GM12892 (cell line): ENCODE measurements at places on chromosomes 2 and 18.

DNA sequence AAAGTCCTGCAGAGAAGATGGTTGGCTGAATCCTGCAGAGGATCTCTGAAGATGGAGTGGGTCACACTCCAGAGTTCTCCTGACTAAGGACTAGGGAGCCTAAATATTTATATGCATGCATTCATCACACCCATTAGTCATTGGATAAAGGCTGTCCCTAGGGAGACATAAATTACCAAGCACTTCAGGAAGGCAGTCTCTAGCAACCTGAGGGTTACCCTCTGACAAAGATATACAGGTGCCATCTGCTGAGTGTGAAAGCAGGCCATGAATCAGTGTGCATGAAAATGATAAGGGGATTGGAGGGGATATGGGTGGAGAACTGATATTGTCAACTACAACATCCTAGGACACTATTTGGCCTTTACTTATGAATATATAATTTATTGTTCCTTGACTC, 294.8 kb upstream of the DDX18 start:
- no peak for DNase-seq

- no peak for DNase-seq
These were observed 705 bp upstream of the TEX261 start for GRCh38 chr2:70995426-70995729.

DNA sequence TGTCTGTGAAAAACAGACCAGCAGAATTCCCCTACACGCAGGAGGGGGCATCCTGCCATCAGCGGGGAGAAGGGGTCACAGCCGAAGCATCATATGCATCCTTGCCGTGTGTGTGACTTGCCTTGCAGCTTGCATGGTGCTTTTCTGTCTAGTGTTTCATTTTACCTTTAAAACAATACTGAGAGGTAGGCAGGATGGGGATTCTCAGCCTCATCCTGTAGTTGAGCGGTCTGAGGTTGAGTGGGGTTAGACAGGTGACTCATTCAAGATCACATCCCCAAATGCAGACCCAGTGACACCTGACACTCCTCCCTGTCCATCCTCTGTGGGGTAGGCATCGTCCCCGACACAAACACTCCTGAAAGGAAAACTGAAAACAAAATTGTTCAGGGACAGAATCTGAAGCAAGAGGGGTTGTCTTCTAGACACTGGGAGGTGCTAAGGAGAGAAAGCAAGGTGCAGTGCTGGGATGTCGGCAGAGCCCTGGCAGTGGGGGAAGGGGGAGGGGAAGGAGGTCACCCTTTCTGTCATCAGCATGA, 7.9 kb downstream of the ARL4C start:
- no peak for DNase-seq

DNA sequence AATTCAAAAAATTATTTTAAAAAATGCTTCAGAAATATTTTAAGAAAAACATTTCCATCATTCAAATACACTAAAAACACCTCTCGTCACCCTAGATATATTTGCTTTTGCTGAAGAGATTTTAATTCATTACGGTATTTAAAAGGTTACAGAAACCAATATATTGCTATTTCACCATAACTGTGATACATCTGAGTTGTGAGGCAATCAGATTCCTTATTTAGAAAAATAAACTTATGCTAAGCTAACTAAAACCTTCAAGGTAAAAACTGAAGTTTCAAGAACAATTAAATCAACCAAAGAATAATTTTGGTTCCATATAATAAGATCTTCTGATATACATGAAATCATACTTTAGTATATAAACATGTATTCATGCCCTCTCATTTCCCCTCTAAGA, 32.8 kb downstream of the PELI1 start:
- DNase-seq, result no peak

GRCh38 chr2:189425676-189426075, 15.6 kb upstream of the WDR75 start:
- DNase-seq, result no peak

DNA sequence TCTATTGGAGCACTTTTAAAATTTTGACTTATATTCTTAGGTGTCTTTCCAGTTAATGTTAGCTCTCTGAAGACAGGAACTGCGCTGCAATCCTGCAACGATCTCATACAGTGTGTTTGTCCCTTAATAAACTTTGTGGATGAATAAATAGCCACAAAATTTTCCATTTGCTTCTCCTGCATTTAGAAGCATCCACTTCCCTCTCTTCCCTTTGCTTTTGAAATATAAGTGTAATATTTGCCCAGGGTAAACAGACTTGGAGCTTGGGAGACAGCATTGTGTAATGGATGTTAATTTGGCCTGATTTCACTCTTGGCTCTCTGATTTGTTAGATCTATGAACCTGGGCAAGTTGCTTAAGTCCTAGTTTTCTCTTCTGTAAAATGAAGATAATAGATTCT, 58.2 kb upstream of the CD28 start:
- no peak for DNase-seq

GRCh38 chr2:25274868-25275574, 66.7 kb downstream of the DNMT3A start:
- DNase-seq, result no peak

GRCh38 chr2:157469726-157470125, 25.8 kb upstream of the CYTIP start:
- no peak for DNase-seq
